ENCODE measurements at places on chromosomes 16 and 17. TPM values are rescaled to one million over a fixed set of nuclear protein-coding genes. Genes with fewer than 3 reads are reported as not detected.

GRCh38 chr16:81645266-81645694 lies 133.8 kb upstream of the PLCG2 start:
- no peak for DNase-seq
- H3K27me3 ChIP-seq: no peaks in the 10 kb centered on the region
- no peaks in the 10 kb centered on the region for H3K36me3 ChIP-seq
- H3K27ac ChIP-seq: no peak overlapping the region
- H3K4me1 ChIP-seq: peaks cover 36% of the 10 kb centered on the region

DNA sequence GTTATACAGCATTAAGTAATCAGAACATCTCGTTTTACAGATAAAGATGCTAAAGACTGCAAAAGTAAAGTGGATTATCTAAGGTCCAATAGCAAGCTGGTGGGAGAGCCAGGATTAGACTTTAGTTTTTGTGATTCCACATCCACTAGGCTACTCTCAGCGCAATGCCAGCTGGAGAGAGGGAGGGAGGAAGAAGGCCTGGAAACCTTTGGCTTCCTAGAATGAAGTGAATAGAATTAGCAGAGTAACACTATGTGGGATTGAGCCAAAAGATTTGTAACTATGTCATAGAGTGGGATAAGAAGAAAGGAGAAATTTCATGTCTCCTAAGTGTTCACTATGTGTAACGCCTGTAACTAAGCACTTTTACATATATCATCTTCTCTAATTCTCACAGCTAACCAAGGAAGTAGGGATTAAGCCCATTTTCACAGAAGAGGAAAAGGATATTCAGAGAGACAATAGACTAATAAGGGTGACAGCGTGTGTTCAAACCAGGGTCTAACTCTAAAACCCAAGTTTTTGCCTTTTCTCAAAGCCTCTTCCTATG lies 25.4 kb upstream of the NSRP1 start:
- no peaks in the 10 kb centered on the region for H3K4me1 ChIP-seq
- no peak overlapping the region for H3K4me3 ChIP-seq
- no peaks in the 10 kb centered on the region for H3K27me3 ChIP-seq
- DNase-seq: no peak
- no peak overlapping the region for H3K27ac ChIP-seq

TPSG1 gene
- not detected for total RNA-seq

DNA sequence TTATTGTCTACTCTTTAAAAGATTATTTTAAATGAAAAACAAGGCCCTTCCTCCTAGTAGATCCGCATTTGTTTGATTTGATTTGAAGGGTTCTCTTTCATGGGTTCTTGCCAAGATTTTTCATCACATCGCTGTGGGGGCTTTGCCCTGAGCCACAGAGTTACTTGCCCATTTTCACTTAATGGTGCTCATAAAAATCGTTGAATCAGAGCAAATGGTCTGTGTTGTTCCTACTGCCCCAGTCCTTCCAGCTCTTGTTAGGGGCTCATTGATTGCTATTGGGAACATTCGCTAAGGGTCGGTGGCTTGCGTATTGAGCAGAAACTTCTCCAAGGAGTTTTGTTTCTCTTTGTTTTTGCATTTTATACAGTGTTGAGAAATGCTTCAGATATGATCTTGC lies 1023.4 kb upstream of the CDH8 start:
- no peak overlapping the region for H3K27ac ChIP-seq
- no peak overlapping the region for H3K4me3 ChIP-seq
- H3K27me3 ChIP-seq: no peaks in the 10 kb centered on the region
- H3K36me3 ChIP-seq: no peaks in the 10 kb centered on the region

MIF4GD gene
- total RNA-seq: 35.2 TPM

GRCh38 chr16:21301168-21301894 lies 23.2 kb upstream of the CRYM start:
- peak; percentile 82 for DNase-seq
- peak overlapping the region; percentile 63 for H3K4me3 ChIP-seq
- peak overlapping the region; percentile 85 for H3K27ac ChIP-seq
- H3K4me1 ChIP-seq: peaks cover 29% of the 10 kb centered on the region

DNA sequence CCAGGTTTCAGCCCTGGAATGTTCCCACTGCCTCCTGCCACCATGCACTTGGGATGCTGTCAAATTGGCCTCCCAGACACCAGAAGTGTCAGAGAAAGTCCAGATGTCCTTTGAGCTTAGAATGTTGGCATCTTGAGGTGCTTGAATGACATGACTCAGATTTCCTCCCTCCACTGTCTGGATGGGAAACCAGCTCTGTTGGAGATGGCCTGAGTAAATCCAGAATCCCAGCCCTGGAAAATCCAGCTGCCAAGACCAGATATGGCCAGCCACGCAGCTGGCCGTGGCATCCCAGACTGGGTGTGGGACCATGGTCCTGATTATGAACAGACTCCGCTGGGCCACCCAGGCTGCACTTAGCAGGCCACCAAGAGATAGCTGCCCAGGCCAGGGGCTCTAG lies 57.0 kb upstream of the CLEC3A start:
- H3K4me1 ChIP-seq: no peaks in the 10 kb centered on the region
- no peak for DNase-seq
- H3K27me3 ChIP-seq: peaks cover 56% of the 10 kb centered on the region
- H3K4me3 ChIP-seq: no peak overlapping the region

ARMC7 gene
- total RNA-seq: 43.2 TPM

CHST5 gene
- 0.32 TPM for total RNA-seq

CRHR1 gene
- 0.12 TPM for total RNA-seq

DNA sequence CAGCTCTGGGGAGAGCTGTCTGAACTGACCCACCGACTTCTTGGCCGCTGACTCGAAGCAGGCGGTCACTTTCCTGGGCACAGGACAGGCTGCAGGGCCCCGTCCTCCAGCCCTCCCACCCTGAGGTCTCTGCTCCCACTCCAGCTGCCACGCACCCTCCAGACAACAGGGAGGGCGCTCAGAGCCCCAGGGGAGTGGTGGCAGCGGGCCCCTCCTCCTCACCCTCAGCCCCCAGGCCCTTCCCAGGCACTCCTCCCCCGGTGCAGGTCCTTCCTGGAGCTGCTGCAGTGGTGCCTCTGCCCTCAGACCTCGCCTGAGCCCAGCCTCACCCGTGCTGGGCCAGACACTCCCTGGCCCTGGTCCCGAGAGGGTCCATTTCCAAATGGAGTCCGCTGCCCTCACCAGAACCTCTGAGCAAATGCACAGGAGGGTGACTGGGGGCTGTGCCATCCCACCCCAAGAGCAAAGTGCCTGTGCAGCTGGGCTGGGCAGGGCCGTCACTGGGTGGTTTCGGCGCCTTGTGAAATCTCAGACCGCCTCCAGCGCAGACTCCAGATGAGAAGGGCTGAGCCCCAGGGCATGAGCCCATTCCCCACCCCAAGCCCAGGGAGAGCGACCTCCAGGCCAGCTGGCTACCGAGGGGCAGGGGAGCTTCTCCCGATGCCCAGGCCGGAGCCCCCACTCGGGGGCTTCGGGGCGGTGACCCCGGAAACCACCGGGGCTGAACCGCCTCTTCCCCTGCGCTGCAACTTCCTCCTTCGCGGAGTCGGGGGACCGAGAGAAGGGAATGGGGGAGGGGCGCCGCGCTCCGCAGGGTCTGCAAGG lies 717 bp downstream of the CYBA start:
- peaks cover 16% of the 10 kb centered on the region for H3K4me1 ChIP-seq
- DNase-seq: no peak
- H3K36me3 ChIP-seq: peaks cover 5% of the 10 kb centered on the region
- peak overlapping the region; percentile 92 for H3K4me3 ChIP-seq
- H3K27me3 ChIP-seq: no peaks in the 10 kb centered on the region
- H3K27ac ChIP-seq: peak overlapping the region; percentile 86

ACSF2 gene
- total RNA-seq: 52.4 TPM

PABPN1L gene
- total RNA-seq: 0.57 TPM

- no peaks in the 10 kb centered on the region for H3K4me1 ChIP-seq
- DNase-seq: no peak
Measured at GRCh38 chr17:32307658-32308057, 34.3 kb downstream of the C17orf75 start.

- no peaks in the 10 kb centered on the region for H3K4me1 ChIP-seq
- no peaks in the 10 kb centered on the region for H3K36me3 ChIP-seq
- H3K4me3 ChIP-seq: no peak overlapping the region
- H3K27me3 ChIP-seq: no peaks in the 10 kb centered on the region
Measured at GRCh38 chr16:27164352-27164751, 39.0 kb upstream of the KDM8 start.

PLEKHM1 gene
- 32.8 TPM for total RNA-seq

DNA sequence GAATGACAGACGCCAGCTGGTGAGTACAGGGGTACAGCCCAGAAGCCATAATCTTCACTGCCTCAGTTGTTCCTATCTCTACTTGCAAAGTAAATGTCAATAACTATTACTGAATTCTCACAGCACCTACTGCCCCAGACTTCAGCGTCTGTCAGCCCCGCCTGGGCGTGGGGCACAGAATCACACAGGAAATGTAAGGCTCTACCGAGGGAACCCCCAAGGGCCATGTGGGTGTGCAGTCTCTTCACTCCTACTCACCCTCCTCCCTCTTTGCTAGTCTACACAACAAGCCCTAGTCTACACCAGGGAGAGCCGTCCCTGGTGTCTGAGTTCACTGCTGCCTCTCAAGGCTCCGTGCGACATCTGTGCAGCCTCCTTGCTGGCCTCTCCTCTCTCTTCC lies 4.5 kb downstream of the NPTX1 start:
- no peak overlapping the region for H3K4me3 ChIP-seq
- H3K36me3 ChIP-seq: no peaks in the 10 kb centered on the region
- H3K4me1 ChIP-seq: peaks cover 12% of the 10 kb centered on the region
- 0 out of 2 replicates have a peak, but pooled peaks cover 6% of the 10 kb centered on the region for H3K27me3 ChIP-seq
- no peak overlapping the region for H3K27ac ChIP-seq

DNA sequence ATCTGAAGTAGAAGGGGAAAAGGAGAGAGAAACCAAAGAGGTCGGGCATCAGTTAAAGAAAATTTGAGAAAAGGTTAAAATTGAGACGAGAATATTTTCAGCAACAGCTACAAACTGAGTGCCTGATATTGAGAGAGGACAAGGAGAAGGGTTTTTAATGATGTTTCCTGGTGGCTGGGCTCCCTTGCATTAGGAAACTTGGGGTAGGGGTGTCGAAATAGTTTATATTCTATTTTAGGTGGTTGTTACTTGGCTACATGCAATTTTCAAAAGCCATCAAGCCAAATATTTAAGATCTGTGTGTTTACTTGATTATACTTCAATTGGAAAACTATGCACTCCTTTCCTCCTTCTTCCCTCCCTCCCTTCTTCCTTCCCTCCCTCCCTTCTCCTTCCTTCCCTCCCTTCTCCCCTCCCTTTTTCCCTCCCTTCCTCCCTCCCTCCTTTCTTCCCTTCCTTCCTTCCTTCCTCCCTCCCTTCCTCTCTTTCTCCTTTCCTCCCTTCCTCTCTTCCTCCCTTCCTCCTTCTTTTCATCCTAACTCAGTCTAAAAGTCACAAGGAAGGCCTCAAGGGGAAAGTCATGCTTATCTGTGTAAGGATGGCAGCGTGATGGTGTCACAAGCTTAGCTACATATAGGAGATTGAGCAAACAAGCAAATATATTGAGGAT lies 1.8 kb upstream of the APOH start:
- no peaks in the 10 kb centered on the region for H3K4me1 ChIP-seq
- DNase-seq: no peak
- H3K36me3 ChIP-seq: no peaks in the 10 kb centered on the region
- no peak overlapping the region for H3K27ac ChIP-seq
- no peak overlapping the region for H3K4me3 ChIP-seq
- no peaks in the 10 kb centered on the region for H3K27me3 ChIP-seq

- no peaks in the 10 kb centered on the region for H3K27me3 ChIP-seq
- no peaks in the 10 kb centered on the region for H3K36me3 ChIP-seq
- H3K27ac ChIP-seq: no peak overlapping the region
- H3K4me3 ChIP-seq: no peak overlapping the region
- DNase-seq: no peak
- no peaks in the 10 kb centered on the region for H3K4me1 ChIP-seq
Measured at GRCh38 chr17:42072323-42073187, 22.2 kb upstream of the C17orf113 start.

PRRT2 gene
- 4.0 TPM for total RNA-seq

DNA sequence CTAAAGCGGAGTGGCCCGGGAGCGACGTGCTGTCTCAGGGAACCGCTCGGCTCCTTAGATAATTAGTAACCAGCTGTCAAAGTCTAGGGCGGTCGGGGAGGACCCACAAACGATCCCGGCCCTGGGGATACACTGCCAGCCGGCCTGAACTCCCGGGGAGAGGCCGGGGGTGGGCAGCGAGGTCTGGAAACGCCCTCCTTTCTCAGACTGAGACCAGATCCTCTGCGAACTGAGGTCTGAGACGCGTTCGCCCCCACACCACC lies 1.3 kb downstream of the HNF1B start:
- H3K4me3 ChIP-seq: peak overlapping the region; percentile 62
- H3K27ac ChIP-seq: peak overlapping the region; percentile 76
- no peaks in the 10 kb centered on the region for H3K27me3 ChIP-seq
- H3K36me3 ChIP-seq: no peaks in the 10 kb centered on the region
- no peak for DNase-seq
- peaks cover 13% of the 10 kb centered on the region for H3K4me1 ChIP-seq

DNA sequence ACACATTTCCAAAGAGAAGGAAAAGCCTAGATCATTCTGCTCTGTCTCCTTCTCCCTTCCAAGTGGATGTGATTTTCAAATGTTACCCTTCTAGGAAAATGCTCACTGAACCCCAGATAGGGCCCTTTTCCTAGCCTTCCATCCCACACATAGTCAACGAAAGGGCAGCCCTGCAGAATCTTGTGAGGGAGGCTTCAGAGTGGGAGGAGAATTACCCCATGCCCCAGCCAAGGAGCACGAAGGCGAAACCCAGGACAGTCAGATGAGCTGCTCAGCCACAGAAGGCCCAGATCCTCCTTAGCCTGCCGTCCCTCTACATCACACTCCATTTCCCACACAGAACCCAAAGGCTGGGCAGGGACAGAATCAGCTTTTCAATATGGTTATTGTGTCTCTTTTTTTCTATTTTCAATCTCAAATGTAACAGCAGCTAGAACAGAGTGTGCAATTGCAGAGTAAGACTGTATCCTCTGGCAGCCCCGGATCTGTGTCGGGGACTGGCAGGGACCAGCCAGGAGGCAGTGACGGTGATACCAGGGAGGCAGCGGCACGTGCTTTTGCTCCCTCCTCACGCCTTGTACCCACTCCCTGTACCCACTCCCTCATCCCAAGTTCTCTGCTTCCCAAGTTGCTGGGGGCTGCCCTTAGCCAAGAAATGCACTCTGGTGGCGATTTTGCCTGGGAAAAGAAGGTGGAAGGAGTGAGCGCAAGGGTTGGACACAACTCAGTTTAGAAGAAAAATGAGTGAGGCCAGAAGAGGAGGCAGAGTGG lies 3.7 kb upstream of the SDK2 start:
- H3K27me3 ChIP-seq: peaks cover 24% of the 10 kb centered on the region
- H3K4me3 ChIP-seq: no peak overlapping the region
- H3K36me3 ChIP-seq: no peaks in the 10 kb centered on the region
- H3K27ac ChIP-seq: no peak overlapping the region
- no peak for DNase-seq

METTL23 gene
- total RNA-seq: 57.8 TPM

DNA sequence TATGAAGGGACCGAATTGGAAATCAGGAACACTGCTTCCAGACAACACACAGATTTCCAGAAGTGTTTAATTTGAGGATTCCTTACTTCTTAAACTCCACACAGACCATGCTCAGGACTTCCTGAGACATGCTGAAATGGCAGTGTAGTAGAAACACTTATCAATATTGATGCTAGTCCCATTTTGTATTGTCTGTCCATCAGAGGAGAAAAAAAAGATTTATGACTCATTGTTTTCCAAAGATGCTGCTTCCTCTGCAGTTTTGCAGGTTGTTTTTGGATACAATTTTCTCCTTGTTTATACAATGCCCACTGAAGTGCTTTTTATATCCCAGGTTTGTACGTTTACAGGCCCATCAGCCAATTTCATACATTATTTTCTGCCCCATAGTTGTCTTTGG lies 68.3 kb upstream of the TANC2 start:
- H3K27me3 ChIP-seq: no peaks in the 10 kb centered on the region
- no peak for DNase-seq
- H3K4me3 ChIP-seq: no peak overlapping the region
- H3K27ac ChIP-seq: no peak overlapping the region
- H3K36me3 ChIP-seq: no peaks in the 10 kb centered on the region
